ENCODE measurements at places on chromosomes 1 and 21. TPM values are rescaled to one million over a fixed set of nuclear protein-coding genes. Genes with fewer than 3 reads are reported as not detected.

The LMOD1 gene
- total RNA-seq = not detected

GRCh38 chr1:11142618-11143391 lies 43.1 kb upstream of the EXOSC10 start:
- DNase-seq = no peak

DNA sequence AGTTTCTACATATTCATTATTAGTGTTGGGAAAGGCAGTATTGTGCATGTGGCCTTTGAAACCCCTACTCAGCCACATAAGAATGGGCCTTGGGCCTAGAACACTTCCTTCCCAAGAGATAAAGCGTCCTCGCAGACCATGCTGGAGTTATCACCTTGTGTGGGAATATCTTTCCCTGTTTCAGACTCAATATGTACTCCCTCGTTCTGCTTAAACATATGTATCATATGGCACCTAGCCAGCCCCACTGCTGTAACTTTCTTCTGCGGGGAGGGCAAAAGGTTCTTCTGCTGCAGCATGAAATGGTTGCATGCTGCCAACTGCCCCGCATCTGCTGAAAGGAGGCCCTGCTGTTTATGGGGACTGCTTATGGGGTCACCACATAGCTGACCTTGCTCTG lies 92.0 kb downstream of the CRB1 start:
- DNase-seq = no peak

The LDLRAP1 gene
- 11.6 TPM for total RNA-seq

DNA sequence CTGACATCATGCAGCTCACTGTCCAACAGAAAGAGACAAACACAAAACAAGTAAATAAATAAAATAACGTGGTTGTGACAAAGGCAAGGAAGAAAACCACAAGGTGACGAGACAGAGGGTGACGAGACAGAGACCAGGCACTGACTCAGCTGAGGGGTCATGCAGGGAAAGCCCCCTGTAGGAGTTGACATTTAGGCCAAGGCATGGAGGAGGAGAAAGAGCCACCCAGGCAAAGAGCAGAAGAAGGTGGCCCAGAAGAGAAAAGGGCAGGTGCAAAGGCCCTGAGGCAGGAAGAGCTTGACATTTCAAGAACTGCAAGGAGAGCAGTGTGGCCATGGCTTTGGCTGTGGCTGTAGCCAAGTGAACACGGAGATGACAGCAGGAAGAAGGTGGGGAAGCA lies 65.1 kb upstream of the ID3 start:
- DNase-seq = no peak

The AKT3 gene
- 15.4 TPM for total RNA-seq

The POLR3C gene
- 56.4 TPM for total RNA-seq

- DNase-seq = no peak
Observed at GRCh38 chr1:209547626-209548025, 35.9 kb upstream of the CAMK1G start.

The YIPF1 gene
- total RNA-seq = 20.2 TPM

- peak; percentile 85 for DNase-seq
Observed at GRCh38 chr1:165871311-165872067, 44.1 kb downstream of the UCK2 start.

The MASP2 gene
- not detected for total RNA-seq

DNA sequence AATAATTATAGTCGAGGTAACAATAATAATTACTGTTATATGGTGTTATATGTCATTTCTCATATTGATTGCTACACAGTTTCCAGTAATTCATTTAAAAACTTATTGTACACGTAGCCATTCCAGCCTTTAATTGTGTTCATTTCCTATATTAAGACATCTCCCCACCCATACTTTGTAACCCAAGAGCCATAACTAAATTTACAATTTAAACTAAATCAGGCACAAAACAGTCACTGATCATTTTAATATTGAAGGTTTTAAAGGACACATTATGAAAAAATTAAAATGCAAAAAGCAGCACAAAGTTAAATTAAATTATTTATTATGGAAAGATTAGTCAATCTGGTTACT lies 487.0 kb downstream of the DPYD start:
- DNase-seq = no peak

The FAM72B gene
- 13.8 TPM for total RNA-seq
